ENCODE measurements at places on chromosomes 12 and 14.

DNA sequence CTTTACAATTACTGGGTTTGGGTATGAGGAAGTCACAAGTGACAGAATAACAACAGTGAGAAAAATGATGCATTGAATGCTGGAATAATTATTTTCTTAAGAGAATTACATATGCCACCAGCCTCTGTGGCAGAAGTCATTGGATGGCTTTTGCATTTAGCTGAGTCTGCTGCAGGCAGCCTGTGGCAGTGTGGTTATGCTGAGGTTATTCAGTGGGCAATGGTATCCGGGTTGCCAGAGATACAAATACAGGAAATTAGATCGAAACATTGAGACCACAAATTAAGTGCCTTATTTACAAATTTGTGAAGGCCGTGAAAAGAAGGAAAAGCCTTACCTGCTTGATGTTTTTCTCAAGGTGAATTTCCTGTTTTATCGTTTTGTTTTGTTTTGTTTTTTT, 1050.0 kb downstream of the GALC start:
- no peak for DNase-seq

DNA sequence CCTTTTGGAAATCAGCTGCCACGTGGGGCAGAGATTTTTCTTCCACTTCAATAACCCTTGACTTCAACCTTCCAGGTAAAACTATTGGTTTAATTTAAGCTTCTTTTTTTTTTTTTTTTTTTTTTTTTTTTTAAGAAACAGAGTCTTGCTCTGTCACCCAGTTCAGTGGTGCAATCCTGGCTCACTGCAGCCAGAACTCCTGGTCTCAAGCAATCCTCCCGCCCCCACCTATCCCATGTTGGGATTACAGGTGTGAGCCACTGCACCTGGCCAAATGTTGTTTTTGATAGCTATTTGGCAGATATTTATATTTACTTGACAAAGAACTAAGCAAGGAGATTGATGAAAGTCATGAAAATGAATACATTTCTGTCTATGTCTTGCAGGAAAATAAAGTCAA, 65.1 kb downstream of the SINHCAF start:
- no peak for DNase-seq

- DNase-seq: no peak
Observed at GRCh38 chr14:69712599-69713088, 54.3 kb upstream of the SRSF5 start.

DNA sequence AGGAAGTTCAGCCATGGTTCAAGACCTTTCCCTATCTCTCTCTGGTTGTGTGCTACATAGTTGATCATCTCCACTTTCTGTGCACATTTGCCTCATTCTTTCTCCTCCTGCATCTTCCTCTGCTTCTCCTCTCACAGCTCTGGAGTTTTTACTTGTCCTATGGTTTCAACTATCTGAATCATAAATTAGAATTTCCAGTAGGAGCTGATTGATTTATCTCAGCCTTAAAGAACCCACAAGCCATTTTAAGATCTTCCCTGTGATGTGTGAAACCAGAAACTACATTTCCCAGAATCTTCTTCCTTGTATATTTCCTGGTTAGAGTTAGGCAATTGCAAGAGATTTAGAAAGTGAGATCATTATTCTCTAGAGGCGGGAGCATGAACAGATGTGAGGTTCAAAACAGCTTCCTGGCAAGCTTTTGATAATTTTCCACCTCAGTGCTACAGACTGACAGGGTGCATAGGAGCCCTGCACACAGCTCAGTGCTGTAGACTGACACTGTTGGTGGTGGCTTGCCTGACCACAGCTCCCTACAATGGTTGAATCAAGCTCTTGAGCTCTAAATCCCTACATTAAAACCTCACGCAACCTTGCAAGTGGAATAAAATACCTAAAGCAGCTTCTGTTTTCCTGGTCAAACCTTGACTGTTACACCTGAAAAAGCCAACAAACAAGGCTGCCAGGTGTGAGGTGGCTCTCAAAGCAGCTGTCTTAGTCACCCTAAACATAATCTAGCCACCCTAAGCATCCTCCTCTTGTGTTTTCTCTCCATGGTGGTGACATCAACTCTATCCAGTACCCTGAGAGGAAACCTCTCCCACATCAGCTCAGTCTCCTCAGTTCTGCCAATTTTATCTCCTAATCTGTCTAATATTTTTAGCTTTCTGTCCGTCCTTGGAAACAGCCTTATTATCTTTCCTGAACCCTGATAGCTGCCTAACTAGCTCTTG, 21.5 kb upstream of the IFNG start:
- DNase-seq: no peak
